ENCODE measurements at places on chromosomes 6 and 20.

DNA sequence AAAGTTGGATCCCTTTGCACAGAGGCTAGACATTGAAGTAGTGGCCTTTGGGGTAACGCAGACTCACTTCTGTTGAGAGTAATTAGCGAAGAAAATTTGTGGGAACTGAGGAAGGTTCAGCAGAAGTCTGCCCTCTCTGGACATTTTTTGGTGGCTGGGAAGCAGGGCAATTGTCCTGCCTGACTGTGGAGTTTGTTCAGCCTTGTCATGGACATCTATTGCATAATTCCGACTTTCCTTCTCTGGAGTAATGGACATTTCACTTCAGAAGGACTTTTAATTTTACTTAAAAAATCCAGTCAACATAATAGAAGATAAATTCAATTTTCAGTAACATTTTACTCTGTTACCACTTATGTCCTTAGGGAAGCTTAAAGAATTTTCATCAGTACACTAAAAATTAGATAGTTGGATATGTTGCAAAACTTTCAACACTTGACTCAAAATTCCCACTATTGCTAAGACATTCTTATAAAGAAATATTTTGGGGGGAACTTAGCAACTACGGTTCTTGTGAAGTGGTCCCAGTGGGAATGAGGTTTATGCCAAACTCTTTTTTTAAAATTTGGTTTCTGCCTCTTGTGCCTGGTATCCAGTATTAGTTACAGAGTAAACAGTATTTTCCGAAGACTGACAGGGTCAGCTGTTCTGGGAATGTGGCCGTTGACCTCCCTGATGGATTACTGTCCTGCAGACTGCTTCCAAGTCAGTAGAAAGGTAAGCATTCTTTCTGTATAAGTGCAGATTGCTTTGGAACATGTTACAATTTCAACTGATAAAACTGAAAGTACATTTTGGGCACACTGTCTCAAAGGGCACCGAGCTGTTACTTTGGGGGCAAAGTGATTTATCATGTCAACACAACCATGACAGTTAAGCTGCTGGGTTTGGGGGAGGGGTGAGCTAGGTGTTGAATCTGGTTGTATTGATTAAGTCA lies 100.6 kb upstream of the MLIP start:
- DNase-seq = no peak

DNA sequence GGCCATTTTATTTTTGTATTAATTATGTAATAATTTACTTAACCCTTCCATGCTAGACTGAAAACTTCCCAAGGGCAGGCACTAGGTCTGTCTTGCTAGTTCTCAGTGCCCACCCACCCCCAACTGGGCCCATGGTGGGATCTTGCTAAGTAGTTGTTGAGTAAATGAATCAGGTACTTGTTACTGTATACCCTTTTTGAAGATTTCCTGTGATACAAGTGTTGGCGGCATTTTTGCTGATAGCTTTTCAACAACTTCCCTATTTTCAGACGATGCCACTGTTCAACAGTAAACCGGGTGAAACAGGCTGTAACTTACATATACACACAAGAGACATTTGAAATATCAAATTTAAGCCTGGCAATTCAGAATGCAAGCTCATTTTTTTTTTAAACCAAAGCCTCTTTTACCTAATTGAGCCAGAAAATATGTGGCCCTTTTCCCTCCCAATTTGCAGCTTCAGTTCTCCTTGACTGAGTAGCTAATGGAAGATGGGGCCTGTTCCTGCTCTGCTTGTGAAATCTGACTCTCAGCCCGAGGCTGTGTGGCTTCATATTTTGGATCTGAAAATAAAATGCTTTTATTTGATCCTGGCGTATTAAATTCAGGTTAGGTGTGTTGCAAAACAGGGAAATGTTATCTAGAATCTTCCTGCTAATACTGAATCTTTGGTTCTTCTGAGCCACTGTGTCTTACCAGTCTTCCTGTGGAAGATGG lies 288.3 kb downstream of the NRN1 start:
- no peak for DNase-seq

DNA sequence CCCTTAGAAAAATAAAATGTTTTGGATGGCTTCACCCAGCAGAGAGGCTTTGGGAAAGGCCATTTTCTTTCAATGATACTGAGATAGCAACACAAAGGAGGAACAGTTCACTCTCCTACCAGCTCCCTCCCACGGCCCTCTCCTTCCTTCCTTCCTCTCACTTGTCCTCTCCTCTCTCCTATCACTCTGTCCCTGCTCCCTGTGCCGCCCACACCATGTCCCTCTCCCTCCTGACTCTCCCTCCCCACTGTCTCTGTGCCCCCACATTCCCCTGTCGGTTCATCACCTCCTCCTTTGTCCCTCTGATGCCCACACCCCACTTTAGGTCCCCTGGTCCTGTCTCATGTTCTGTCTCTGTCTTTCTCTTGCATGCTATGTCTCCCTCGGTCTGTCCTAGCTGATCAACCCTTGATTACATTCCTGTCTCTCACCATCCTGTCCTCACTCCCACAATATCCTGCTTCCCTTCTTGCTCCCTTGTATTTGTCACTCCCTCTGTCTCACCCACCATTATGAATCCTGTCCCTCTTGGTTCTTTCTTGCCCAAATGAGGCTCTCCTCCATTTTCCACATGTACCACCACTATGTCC lies 30.1 kb downstream of the ELMO2 start:
- DNase-seq = no peak

- no peak for DNase-seq
Observed at GRCh38 chr20:20012541-20012940, 4.6 kb upstream of the NAA20 start.

DNA sequence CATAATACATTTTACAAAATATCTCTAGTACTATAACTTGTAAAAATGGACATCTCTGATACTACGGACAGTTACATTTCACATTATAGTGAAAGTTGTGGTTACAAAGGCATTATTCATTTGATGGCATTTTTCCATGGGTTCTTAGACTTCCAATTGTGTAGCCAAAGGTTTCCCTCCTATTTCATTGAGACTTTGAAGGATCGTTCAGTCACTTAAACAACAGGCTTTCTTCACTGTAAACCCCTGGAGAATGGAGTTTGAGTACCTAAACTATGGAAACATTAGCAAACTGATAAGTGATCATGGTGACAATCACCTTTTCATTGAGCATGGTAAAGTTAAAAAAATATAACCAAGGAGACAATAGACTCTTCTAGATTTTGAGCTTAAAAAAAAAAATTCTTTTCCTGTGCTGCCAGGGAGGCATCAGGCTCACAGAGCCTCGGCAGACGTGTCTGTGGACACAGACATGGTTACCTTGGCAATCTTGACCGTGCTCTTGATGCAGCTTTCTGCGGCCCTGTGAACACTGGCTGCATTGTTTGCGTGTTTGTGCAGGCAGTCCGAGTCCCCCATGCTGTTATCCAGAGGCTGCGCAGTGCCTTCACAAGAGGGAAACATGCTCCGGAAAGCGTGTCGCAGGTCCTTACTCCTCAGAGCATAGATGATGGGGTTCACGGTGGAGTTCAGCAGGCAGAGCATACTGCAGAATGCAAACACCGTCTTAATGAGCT lies 22.6 kb downstream of the CNR1 start:
- no peak for DNase-seq

DNA sequence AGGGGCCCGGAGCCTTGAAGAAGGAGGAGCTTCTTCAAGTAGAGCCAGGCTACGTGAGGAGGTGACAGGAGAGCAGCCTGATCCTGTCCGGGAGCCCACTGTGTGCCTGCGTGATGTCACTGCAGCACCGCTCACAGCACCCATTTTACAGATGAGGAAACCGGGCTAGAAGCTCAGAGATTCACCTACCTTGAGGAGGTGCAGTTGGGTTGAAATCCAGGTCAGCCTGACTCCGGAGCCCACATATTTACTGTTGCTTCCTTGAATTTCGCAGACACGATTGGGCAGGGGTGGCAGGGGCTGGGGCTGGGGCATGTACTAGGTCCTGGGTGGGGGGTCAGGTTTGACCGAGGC lies 12.5 kb downstream of the VSTM2L start:
- no peak for DNase-seq

GRCh38 chr6:161327360-161327953 lies 53.6 kb upstream of the AGPAT4 start:
- DNase-seq = no peak

DNA sequence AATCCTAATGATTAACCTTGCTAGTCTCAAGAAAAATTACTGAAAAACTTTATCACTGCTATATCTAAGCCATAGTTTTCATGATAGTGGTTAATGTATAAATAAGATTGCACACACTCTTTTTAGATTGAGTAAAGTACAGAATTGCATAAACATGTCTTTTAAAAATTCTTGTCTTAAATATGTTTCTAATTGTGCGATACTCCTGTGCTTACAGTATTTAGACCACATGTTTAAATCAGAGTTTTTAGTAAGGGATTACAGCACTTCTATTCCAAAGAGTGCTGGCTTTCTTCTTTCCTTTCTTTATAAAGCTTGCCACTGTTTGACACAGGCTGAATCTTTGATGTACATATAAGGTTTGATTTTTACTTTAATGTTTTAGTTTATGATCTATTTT lies 36.8 kb upstream of the RGS17 start:
- no peak for DNase-seq

DNA sequence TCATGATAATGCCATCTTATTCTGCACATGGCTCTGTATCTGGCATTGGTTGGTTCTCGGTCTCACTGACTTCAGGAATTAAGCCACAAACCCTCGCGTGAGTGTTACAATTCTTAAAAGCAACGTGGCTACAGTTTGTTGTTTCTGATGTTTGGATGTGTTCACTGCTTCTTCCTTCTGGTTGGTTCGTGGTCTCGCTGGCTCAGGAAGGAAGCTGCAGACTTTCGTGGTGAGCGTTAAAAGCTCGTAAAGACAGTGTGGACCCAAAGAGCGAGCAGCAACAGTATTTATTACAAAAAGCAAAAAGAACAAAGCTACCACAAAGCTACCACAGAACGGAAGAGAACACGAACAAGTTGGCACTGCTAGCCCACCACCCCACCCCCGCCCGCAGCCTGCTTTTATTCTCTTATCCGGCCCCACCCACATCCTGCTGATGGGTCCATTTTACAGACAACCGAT lies 51.1 kb downstream of the MYLIP start:
- no peak for DNase-seq

GRCh38 chr20:24608926-24609667 lies 139.7 kb downstream of the SYNDIG1 start:
- DNase-seq = no peak

DNA sequence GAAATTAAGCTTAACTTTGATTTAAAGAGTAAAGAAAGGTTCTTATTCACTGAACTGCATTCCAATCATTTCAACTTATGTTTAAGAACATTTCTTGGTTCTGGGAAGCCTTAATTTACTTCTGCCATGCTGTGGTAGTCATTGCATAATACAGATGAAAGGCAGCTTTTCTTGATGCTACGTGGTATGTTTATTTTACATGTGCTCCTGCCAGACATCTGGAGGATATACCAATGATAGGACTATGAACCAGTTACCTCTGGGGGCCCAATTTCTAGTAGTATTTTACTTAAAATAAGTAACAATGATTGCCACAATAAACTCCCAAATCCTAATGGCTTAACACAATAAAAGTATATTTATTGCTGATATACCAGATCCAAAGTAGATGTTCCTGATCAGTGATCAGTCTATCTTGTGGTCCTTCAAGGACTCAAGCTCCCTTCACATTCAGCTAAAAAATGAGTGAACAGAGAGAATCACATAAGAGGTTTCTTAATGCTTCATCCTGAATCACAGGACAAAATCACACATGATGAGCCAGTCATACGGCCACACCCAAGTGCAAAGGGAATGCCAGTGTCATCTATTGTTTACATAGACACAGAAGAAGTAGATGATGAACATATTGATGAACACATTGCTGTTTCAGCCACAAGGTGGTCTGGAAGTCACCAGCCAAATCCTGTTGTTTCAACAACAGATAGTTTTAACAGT lies 56.5 kb upstream of the CCN2 start:
- DNase-seq = no peak

GRCh38 chr6:109962271-109962670 lies 15.8 kb upstream of the GPR6 start:
- DNase-seq = no peak

GRCh38 chr6:73309785-73310502 lies 44.1 kb downstream of the DPPA5 start:
- DNase-seq = peak; percentile 75
